ENCODE measurements at places on chromosomes 2 and 18. TPM values are rescaled to one million over a fixed set of nuclear protein-coding genes. Genes with fewer than 3 reads are reported as not detected.

CRACDL gene
- total RNA-seq: 3.7 TPM

SP100 gene
- 5.3 TPM for total RNA-seq

DIPK1C gene
- 15.9 TPM for total RNA-seq

C2orf78 gene
- not detected for total RNA-seq

ST6GAL2 gene
- total RNA-seq: 170 TPM

DOK6 gene
- total RNA-seq: 80.7 TPM

CYP27A1 gene
- total RNA-seq: 5.8 TPM

TMEM247 gene
- not detected for total RNA-seq

DUSP19 gene
- total RNA-seq: 10.6 TPM

CYBRD1 gene
- total RNA-seq: 14.5 TPM

RGPD4 gene
- total RNA-seq: 0.23 TPM

LBX2 gene
- total RNA-seq: not detected

RAD51AP2 gene
- 1.2 TPM for total RNA-seq

NTSR2 gene
- 4.2 TPM for total RNA-seq

NIF3L1 gene
- total RNA-seq: 34.4 TPM

AFF3 gene
- 26.3 TPM for total RNA-seq

CNRIP1 gene
- 80.5 TPM for total RNA-seq

ST8SIA5 gene
- 7.8 TPM for total RNA-seq

CYS1 gene
- 1.2 TPM for total RNA-seq

Data from diencephalon (tissue), 1 donor.